ENCODE measurements at places on chromosomes 2 and 18.

DNA sequence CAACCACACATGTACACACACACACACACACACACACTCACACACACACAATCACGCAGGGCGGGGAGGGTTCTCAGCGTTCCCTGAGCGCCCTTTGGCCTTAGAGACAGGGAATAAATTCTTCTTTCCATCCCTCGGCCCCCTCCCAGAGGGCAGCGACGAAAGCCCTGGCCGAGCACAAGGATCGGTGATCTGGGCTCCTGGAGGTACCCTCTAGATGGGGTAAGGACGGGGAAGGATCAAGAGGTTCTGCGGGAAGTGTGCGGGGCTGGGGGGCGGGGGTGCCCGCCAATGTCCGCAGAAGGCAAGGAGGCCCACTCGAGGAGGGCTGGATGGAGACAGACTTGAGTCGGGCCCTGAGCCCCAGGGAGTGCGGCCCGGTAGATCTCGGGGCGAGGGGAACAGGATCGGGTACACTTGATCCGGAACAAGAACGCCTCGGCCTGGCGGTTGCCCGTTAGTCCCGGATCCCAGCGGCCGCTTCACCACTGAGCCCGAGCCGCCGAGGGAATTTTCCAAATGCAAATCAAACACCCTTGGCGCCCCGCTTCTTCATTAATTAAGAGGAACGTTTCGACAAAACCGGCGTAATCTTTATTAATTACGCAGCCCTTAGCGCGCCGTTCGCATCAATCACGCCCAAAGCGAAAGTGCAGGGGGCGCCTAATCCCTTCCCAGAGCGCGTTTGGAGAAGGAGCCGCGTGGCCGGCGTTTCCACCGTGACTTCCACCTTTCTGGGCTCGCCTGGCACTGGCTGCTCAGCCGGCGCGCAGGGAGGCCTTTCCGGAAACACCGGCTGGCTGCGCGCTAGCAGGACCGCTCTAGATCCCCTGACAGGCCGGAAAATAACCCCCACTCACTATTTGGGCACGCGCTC, 7.0 kb upstream of the PAX3 start:
- peak; percentile 41 for DNase-seq

DNA sequence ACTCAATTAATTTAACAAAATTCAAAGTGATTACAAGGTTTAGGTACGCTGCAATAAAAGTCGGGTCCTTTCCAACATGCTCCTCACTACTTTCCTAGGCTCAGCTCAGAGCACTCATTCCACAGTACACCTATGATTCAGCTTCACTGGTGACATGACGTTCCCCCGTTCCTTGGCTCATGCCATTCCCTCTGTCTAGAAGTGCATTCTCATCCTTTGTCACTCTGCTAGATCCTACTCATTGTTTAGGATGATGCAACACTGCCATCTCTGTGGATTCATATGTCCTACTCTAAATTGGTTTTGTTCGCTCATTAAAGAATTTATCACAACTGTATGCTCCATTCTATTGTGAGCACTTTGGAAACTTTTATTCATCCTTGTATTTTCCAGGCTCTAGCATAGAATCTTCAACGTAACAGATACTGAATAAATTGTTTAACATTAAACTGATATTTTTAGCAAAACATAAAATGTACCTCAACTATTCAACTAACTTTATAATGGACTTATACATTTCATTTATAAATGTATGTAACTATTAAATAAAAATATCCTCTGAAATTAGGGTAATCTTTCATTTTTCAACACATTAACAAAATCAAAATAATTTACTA, 78.6 kb downstream of the FAM228A start:
- no peak for DNase-seq

DNA sequence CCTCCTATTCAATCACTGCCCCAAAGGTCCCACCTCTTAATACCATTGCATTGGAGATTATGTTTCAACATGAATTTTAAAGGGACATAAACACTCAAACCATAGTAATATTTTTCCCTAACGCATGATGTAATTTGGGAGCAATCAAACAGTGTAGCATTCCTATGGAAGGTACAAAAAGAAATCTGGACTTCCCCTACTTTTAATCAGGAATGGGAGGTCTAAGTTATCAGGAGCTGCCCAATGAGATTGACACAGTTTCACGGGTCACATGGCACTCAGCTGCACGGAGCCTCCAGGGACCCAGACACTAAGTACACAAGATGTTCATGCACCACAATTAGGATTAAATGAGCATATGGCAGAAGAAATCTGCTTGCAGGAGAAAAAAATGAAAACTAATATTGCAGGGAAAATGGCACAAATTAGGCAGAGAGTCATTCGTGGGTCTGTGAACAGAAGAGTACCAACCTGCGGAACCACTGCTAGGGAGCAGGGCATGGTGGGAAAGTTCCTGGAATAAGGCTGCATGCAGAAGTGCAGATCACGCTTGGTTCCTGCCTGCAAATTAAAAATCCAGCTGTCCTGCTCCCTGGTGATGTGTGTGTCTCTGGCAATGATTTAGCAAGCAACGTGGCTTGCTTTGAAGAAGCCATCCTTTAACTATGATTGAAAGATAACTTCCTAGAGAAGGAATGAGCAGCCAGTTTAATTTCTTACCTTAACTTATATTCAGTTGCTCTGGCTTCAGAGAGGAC, 326.6 kb upstream of the ID2 start:
- no peak for DNase-seq

DNA sequence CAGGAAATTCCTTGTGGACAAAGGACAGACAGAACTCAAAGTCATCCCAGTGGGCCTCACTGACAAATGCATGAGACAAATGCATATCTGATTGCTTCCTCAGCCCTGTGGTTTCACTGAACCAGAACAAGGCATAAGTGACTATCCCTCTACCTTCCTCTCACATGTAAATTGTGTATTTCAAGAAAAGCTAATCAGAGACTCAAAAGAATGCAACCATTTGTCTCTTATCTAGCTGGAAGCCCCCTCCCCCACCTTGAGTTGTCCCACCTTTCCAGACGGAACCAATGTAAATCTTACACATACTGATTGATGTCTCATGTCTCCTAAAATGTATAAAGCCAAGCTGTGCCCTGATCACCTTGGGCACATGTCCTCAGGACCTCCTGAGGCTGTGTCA, 102.0 kb upstream of the TMEM200C start:
- no peak for DNase-seq

DNA sequence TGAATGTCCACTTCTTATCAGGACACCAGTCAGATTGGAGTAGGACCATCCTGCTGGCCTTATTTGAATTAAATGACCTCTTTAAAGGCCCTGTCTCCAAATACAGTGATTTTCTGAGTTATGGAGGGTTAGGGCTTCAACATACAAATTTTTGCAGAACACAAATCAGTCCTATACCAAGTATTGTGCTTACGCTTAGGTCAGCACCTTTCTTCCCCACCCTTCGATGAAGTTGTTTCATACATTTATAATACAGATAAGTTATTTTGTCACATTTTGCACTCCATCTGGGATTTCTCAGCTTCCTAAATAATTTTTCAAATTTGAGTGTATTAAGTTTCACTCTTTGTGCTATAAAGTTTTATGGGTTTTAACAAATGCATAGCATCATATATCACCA, 190.5 kb upstream of the EPAS1 start:
- DNase-seq = no peak

DNA sequence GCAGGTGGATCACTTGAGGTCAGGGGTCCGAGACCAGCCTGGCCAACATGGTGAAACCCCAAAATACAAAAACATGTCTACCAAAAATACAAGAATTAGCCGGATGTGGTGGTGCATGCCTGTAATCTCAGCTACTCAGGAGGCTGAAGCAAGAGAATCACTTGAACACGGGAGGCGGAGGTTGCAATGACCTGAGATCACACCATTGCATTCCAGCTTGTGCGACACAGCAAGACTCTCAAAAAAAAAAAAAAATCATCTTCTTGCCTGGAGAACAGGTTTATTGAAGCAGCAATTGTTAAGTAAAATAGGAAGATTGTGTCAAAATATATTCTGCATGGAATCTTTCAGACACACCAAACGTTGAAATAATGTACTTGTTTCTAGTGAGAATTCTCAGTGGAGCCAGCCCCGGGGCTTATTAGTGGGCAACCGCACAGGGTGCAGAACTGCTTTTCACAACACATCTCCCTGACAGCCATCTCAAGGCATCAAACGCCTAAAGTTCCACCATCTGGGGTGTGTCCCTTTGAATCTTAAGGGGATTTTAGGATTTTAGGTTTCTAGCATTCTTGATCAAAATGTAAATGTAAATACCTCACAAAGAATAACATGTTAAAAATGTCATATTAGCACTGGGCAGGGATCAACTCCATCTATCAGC, 28.6 kb upstream of the PPP4R1 start:
- no peak for DNase-seq

GRCh38 chr2:127110985-127111384, 4.0 kb upstream of the BIN1 start:
- DNase-seq = no peak

- DNase-seq = no peak
These were observed 688.8 kb upstream of the PIK3C3 start for GRCh38 chr18:41266204-41266603.

GRCh38 chr2:205864491-205864890, 182.2 kb downstream of the NRP2 start:
- no peak for DNase-seq

- DNase-seq = no peak
These were observed 253.6 kb downstream of the PRKCE start for GRCh38 chr2:45904946-45905631.

GRCh38 chr2:19086231-19086651, 272.2 kb downstream of the OSR1 start:
- no peak for DNase-seq

GRCh38 chr18:37566479-37567060, 972 bp upstream of the CELF4 start:
- DNase-seq = no peak

GRCh38 chr2:18976168-18976961, 382.1 kb downstream of the OSR1 start:
- no peak for DNase-seq

DNA sequence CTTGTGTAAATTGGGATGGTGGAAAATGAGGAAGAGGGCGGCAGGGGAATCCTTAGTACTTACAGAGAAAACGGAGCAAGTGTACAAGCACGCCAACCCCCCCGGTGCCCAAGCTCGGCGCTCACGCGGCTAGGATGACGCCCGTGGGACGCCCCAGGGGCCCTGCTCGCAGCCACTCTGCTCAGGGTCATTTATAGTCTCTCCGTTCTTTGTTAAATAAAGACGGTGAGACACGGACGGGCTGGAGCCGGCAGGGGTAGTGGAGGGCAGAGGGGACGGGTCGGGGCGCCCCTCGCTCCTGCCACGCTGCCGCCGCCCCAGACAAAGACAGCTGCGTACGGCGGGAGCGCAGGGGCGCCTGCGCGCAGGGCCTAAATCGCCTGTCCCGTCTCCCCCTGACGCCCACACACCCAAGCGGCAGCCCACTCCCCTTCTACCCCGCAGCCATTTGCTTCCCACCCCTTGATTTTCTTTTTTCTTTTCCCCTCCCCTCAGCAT, 37.8 kb downstream of the PCBP1 start:
- DNase-seq = peak; percentile 82

- DNase-seq = no peak
These were observed 201.5 kb downstream of the RNF144A start for GRCh38 chr2:7118606-7119131.

GRCh38 chr18:3040881-3041280, 27.9 kb upstream of the LPIN2 start:
- DNase-seq = no peak

- DNase-seq = peak; percentile 96
These were observed 35.3 kb downstream of the LRRFIP1 start for GRCh38 chr2:237662671-237663093.

DNA sequence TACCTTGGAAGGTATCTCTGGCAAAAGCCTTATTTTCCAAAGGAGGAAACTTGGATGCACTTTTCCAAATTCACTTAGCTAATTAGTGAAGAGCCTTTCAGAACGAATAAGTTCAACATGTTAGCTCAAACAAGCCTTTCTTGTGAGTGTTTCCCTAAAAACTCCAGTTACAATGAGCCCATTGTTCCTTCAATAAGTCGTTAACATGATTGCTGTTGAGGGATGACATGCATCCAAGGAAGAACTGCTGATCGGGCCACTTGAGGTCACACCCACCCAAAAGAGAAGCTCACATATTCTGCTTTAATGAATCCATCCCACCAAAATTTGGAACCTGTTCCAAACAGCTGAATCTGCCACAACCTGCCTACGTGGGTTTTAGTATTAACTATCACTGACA, 48.1 kb upstream of the SLC35G4 start:
- no peak for DNase-seq

DNA sequence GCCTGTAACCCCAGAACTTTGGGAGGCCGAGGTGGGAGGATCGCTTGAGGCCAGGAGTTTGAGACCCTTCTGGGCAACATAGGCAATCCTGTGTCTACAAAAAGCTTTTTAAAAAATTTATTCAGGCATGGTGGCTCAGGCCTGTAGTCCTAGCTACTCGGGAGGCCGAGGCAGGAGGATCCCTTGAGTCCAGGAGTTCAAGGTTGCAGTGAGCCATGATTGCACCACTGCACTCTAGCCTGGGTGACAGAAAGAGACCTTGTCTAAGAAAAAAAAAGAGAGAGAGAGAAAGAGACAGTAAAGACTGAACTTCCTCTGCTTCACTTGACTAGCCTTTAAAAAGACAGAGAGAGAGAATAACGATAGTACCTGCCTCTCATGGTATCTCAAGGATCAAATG, 62.4 kb downstream of the INPP5D start:
- no peak for DNase-seq

DNA sequence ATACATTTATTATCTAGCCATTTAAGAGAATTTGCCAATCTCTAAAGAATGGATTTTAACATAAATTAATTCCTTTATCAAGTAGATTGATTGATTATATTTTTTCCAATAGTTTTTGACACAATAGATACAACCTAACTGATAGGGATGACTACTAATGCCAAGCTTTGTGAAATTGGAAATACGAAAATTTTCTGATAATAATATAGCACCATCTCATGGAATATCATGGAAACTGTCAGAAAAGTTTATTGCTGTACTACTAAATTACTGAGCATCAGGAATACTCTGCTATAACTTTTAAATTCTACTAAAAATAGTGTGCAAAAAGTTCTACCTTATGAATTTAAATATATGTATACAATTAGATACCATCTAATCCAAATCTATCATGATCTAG, 101.8 kb upstream of the MAP2 start:
- DNase-seq = no peak

GRCh38 chr18:48514786-48515185, 24.0 kb upstream of the CTIF start:
- no peak for DNase-seq

- DNase-seq = peak; percentile 95
These were observed 23.0 kb upstream of the SMAD2 start for GRCh38 chr18:47953471-47953931.

GRCh38 chr2:107932979-107933378, 53.3 kb upstream of the SLC5A7 start:
- DNase-seq = no peak

DNA sequence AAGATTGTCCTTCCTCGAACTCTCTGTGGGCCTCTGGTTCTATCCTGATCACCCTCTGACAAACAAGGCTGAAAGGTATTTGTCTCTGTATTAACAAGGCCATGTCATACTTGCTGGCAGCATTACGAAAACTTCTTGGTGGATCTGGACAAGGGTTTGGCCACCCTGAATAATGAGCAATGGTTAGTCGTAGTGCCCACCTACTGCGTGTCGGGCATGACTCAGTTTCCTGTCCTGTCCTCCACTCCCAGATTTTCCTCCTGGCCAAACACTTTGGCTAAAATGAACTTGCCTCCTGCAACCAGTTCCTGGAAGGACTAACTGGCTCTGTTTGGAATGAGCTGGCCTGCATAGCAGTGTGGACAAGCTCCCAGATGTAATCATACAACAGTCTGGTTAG, 198.5 kb upstream of the SMIM21 start:
- DNase-seq = no peak
